ENCODE measurements at places on chromosomes 4 and X.

DNA sequence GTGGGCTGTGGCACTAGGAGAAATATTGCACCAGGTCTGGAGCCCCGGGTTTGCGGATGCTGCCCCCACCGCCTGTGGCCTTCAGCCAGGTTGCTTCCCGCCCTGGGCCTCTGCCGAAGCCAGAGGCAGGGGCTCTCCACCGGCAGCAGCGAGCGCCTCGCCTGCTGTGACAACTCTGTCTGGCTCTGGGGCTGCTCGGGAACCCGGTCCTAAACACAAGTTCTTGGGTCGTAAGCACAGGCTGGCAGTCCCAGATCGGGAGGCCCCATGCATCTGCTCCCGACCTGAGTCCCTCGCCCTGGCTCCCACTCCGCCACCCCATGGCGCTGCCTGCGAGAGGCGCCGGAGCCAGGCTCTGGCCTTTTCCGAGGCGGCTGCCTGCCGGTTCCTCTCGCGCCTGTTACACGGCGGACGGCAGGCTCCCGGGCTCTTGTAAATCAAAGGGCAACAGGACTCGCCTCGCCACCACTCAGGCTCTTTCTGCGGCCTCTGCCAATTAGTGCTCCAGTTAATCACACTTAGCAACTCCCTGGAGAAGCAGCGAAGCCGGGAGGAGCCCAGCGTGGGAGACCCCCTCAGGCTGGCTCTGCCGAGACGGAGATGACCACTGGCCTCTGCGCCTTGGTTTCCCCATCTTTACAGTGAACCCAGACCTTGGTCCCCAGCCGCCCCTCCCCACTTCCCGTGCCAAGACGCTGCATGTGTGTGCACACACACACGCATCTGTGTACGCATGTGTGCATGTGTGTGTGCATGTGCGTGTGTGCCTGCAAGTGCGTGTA is 109.2 kb downstream of the DCTD start:
- no peak for DNase-seq

- DNase-seq: peak; percentile 61
These were observed 60.6 kb downstream of the GABRA2 start for GRCh38 chr4:46329118-46329976.

DNA sequence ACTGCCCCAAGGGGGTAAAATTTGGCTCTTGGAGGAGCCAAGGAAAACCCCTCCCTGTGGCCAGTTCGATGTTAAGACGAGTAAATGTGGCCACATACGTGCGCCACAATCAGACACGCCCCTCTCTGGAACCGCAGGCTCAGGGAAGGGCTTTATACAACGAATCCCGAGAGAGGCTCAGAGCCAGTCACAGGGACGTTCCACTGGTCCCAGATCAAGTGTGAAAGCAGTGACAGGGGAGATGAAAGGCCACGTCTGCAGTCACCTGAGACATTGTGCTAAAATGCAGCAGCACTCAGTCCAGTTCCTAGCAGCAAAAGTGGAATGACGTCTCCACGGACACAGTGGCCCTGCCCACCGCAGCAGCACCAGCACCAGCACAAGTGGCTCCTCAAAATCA is 68.0 kb downstream of the ACOX3 start:
- DNase-seq: no peak

GRCh38 chr4:86155766-86156165 is 204.1 kb downstream of the MAPK10 start:
- DNase-seq: no peak

GRCh38 chr4:182968917-182969650 is 51.9 kb upstream of the DCTD start:
- no peak for DNase-seq

All from IMR-90 (cell line).